ENCODE measurements at places on chromosomes 13 and 19.

DNA sequence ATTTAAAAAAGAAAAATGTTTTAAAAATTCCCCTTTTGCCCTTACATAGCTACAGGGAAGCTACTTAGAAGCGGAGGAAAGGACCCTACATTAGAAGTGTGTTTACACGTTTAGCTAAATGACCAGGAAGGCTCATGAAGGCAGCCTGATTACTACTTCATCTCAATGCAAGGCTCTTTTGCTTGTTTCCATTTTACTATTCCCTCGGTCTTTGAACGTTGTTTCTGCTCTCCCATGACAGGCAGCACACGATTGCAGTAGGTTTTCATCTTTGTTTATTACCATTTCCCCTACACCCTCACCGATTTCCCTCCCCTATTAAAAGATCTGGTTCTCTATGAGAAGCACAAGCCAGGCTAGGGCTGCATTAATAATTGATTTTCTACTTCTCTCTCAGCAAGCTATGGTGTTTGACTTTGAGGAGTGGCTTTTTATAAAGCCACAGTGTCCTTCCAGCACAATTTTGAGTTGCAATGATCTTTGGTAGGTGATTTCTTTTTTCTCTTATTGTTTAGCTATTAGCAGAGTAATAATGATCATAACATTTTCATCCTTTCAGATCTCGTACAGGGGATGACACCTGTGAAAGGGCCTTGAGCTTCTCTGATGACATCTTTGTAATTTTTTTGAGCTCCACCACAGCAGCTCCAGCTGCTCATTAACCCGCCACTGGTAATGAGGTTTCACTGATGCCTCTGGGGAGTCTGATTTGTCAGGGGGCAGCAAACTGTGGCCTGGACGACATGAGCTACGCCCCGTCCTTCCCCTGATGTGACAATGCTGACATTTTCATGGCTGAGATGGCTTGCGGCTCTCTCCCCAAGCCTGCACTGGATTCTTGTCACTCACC, 670.3 kb downstream of the UQCRFS1 start:
- no peak for DNase-seq

DNA sequence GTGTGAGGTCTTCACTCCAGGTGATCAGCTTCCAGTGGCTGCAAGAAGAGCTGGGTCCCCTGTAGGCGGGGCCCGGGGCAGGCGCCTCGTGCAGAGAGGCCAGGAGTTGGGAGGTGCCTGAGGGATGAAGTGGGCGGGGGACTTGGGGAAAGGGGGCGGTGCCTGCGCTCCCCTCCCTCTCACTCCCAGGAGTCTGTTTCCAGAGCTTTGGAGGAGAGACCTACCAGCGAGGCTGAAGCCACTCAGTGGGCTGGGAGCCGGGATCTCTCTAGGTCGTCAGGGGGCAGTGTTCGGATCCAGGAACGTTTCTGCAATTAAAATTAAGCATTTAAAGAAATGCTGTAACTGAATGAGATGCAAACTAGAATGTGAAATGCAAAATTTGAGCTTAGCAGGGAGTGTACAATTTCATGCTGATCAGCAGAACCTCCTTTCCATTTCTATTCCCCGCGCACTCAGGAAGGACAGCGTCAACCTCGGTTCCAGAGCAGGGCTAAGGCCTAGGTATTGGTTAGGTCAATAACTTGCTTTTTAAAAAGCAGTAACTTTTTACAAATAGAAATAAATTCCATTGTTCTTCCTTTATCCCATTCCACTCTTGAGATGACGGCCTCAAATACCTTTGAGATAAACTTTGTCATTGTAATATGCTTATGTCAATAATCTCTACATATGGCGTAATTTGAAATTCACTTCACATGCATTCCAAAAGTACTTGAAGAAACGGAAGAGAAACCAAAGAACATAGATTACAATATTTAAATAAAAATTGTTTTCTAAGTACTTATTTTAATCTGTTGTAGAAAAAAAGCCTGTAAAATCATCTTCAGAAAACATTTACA, 11.6 kb downstream of the ZNF160 start:
- DNase-seq = no peak

- no peak for DNase-seq
Measured at GRCh38 chr13:111020546-111020945, 94.6 kb upstream of the ARHGEF7 start.

GRCh38 chr19:13428352-13428751, 77.9 kb downstream of the CACNA1A start:
- no peak for DNase-seq

DNA sequence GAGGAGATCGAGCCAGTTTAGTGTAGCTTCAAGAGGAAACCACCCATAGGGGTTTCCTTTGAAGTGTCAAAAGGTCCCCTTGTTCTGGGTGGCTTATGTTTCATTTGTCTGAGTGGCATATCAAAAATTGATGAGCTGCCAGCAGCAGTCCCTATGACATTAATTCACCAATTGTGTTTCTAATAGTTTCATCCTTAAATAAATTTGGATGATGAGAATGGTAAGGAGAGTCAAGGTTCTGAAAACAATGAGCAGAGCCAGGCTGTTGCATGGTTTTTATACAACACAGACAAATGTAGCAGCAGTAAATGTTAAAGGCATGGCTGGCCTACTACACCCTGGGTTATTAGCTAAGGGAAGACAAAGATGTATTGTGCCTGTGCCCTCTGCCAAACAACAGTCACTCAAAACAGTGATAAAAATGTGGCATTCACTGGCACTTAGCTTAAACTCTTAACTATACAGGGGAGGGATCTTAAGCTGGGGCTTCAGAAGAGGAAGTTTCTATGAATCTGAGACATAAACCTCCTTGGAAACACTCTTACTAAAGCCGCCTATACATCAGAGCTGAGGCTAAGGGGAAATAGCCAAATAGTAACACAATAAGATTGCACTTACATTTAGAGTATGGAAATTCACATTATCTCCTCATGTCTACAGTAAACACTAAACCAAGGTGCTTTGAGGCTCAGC, 200.5 kb downstream of the POU4F1 start:
- DNase-seq = no peak

- DNase-seq = no peak
Measured at GRCh38 chr13:33263484-33263883, 22.1 kb downstream of the STARD13 start.

- DNase-seq = no peak
Measured at GRCh38 chr19:28985201-28985600, 227.8 kb downstream of the UQCRFS1 start.

- no peak for DNase-seq
Measured at GRCh38 chr13:85724546-85725432, 74.4 kb downstream of the SLITRK6 start.

- DNase-seq = no peak
Measured at GRCh38 chr19:39126312-39127187, 964 bp downstream of the PAK4 start.

- no peak for DNase-seq
Measured at GRCh38 chr19:13884726-13885591, 8.0 kb downstream of the NANOS3 start.

GRCh38 chr19:33427801-33428626, 54.5 kb downstream of the CEBPG start:
- peak; percentile 2 for DNase-seq

DNA sequence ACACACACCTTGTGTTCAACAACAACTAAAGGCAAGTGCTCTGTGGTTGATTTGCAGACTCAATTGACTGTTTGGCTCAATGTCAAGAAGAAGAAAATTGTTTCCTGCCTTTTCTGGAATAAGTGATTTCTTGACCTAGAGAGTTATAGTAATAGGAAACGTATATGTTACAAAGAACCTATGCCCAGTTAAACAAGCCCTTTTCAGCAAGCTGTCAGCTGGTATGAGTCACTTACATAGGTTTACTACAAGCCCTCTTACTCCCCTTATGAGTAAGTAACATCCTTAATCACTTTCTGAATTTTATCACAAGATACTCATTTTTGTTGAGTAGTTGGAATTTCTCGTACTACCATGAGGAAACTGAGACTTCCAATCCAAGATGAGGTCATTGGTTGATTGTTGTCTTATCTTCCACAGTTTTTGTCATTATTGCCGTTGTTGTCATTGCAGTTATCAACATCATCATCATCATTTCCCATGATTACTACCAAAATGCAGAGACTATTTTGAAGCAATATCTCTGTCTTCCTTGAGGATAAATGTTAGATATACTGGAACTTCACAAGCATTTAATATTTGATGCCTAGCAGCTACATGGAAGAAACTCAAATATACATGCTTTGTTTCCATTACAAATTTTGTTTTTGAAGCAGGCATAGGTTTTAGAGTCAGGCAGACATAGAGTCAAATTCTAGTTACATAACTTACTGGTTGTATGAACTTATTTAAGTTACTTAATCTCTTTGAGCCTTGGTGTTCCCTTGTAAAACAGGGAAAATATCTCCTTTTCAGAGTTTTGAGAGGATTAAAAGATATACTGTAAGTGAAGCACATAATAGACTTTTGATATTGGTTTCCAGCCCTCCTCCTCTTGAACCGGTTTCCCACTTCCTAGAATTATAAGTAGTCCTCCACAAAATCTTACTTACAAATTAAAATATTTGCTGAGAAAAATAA, 106.0 kb downstream of the RAP2A start:
- DNase-seq = no peak

- DNase-seq = no peak
Measured at GRCh38 chr13:49346460-49346859, 97.4 kb downstream of the CAB39L start.

DNA sequence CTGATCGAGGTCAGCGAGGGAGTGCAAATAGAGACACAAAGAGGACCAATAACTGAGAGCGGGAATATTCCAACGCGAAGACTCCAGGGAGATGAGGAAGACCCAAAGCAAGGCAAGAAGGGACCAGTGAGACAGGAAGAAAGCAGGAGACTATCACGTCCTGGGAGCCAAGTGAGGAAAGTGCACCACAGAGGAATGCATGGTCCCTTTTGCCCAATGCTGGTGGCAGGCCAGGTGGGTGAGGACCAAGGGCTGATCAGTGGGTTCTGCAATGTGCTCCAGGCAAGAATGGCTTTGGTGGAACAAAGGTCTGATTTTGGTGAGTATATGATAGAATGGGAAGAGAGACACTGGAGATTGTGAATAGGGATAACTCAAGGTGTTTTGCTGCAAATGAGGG, 25.4 kb downstream of the CHST8 start:
- no peak for DNase-seq

DNA sequence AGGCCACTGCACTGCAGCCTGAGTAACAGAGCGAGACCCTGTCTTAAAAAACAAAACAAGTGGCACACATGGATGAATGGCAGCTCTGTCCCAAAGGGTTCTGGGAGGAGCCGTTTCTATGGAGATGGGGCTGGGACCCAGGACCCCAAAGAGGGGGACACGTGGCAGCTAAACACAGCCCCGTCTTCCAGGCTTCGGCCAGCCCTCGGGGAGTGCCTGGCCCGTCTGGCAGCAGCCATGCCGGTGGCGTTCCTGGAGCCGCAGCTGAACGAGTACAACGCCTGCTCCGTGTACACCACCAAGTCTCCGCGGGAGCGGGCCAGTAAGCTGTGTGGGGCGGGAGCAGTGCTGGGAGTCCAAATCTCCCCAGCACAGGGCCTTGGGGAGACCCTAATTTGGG, 82.4 kb downstream of the RYR1 start:
- DNase-seq = no peak

DNA sequence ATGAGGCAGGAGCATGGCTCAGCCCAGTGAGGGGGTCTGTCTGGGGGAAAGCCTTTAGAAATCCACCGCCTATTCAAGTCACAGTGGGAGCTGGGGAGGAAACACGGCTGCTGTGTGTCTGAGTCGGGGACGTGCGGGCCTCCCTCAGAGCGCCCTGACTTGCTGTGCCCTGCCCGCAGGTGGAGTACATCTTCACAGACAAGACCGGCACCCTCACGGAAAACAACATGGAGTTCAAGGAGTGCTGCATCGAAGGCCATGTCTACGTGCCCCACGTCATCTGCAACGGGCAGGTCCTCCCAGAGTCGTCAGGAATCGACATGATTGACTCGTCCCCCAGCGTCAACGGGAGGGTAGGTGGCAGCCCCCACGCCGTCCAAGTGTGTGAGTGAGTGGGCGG, 137.8 kb upstream of the MCF2L start:
- DNase-seq = no peak

DNA sequence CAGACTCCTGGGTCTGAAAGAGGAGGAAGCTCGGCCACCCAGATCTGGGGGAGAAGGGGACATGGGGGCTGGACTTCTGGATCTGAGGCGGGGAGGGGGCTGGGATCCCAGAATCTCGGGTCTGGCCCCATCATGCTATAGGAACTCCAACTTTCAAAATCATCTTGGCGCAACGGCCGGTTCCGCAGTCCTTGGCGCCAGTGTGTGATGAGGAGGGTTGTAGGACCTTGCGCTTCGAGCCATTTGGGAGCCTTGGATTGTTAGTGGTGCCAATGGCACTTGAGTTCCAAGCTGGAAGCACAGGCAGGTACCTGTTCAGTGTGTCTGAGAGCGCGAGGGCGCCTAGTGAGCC, 324 bp downstream of the RUVBL2 start:
- DNase-seq = no peak

DNA sequence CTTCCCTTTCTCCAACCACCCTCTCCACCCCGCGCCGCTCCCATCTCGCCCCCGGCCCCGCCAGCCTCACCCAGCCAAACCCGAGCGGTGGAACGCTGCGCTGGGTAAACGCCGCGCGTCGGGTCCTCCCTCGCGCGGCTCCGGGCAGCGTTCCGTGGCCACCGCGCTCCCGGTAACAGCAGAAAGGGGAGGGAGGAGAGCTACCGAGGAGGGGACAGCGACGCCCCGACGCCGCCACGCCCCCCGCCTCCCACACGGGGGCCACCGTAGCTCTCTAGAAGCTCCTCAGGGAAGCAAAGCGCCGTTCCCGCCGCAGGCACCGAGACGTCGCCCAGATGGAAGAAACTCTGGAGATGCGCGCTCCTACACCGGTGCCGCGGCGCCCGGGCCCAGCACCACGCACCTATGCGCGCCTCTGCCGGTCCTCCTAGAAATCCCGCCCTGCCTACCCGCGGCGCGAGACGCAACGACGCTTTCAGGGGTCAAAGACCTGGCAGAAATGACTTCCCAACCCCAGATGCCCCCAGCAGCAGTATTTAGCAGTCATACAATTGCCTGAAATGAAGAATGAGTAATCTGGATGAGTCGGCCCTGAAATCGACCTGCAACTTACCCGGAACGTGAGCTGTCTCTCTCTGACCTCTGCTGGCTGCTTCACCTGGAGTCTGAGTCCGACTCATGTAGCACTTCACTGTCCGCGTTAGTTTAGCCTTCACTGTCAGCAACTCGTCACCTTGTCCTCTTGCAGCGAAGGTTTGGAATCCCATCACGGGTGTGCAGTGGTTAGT, at the start of gene RUBCNL:
TSS of gene RUBCNL (minus strand) at position 189 of the 788 bp plus-strand sequence. CDS start 14,777 bp downstream, outside the sequence.
- peak; percentile 37 for DNase-seq

- no peak for DNase-seq
Measured at GRCh38 chr19:18171605-18172327, 1.8 kb upstream of the IFI30 start.

DNA sequence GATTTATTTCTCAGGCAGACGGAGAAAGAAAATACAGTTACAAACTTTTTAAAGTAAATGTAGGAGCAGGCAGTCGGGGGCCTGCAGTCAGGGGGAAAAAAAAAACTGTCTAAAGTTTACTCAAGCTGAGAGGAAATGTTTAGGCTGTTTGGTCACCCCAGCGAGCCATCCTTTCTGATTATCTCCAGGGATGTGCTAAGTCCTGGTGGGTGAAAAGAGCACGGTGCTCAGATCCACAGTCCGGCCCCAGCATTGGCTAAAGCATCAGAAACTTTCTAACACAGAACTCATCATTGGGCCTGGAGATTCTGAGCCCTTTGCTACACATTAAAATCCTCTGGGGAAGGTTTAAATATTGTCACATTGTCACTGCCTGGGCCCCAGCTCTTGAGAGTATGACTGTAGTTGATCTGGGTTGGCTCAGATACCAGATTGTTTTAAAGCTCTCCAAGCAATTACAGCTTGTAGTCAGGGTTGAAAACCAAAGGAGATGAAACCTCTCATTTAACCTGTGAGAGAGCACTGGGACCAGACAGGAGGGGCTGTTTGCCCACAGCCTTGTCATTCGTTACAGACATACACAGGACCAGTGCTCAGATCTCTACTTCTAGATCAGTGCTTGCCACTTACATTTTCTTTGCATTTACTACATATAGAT, 131.1 kb upstream of the HTR2A start:
- no peak for DNase-seq

Data from psoas muscle (tissue), 8 donors.